ENCODE measurements at places on chromosomes 5 and 9.

DNA sequence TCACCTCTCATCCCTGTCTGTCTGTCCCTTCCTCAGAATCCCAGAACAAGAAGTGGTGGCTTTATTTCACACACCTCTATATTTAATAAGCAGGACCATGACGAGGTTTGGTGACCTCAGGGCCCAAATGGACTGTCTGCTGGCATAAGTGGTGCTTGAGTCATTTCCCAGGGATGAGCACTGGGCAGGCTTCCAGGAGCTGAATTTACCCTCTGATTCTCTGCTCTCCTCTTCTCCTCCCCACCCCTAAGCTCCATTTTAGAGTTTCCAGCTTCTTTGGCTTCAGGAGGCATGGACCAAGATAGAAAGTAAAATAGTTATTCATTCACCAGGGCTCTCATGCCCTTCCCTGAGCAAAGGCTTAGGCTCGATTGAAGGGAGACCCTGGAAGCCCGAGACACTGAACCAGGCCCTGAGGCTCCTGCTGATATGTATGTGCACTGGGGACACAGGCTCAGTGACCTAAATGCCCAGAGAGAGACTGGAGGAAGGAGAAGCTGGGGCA lies 69.1 kb downstream of the PPARGC1B start:
- no peak for DNase-seq

- no peak for DNase-seq
Observed at GRCh38 chr5:59758566-59758965, 135.0 kb downstream of the PDE4D start.

GRCh38 chr9:128575469-128575868 lies 23.1 kb downstream of the SPTAN1 start:
- no peak for DNase-seq

DNA sequence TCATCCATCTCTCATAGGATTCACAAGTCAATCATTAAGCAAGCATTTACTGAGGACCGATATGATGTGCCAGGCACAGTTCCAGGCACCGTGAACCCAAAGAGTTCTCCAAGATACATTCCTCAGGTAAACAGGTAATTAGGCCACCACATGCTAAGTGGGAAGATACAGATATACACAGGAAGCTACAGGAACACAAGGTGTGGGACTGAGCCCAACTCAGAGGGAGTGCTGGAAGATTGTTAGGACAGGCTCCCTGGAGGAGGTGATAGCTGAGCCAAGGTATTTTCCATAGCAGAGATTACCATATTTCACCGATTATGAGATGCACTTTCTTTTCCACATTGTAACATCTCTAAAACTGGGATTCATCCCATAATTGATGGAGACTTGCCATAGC lies 31.4 kb upstream of the RAI14 start:
- DNase-seq: no peak

DNA sequence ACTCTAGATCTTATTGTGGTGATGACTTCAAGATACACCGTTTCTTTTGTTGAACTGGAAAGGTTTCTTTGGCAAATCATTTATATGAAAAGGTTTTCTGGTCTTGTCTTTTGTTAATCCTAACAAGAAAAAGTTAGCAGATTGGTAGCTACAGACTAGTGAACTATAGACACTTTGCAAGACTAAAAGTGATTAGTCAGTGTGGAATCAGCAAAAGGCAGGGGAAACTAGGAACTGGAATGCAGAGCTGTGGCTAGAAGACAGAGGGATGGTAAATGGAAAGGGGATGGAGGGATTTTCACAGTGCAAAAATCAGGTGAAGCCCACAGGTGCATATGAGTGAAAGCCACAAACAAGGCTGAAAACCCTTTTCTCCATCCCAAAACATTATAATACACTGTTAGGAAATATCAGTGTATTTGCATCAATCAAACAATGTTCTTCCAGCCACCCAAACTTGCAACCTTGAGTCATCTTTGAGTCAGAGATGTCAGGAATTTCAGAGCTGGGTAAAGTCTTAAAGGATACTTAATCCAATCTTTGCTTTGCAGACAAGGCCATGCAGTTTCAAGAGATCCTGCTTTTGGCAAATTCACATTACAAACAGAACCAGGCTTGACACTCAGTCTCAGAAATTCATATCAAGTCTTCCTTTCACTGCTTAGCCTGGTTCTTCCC lies 52.7 kb downstream of the PLK2 start:
- no peak for DNase-seq

- DNase-seq: peak; percentile 27
Observed at GRCh38 chr5:172958331-172959046, 735 bp upstream of the RPL26L1 start.

DNA sequence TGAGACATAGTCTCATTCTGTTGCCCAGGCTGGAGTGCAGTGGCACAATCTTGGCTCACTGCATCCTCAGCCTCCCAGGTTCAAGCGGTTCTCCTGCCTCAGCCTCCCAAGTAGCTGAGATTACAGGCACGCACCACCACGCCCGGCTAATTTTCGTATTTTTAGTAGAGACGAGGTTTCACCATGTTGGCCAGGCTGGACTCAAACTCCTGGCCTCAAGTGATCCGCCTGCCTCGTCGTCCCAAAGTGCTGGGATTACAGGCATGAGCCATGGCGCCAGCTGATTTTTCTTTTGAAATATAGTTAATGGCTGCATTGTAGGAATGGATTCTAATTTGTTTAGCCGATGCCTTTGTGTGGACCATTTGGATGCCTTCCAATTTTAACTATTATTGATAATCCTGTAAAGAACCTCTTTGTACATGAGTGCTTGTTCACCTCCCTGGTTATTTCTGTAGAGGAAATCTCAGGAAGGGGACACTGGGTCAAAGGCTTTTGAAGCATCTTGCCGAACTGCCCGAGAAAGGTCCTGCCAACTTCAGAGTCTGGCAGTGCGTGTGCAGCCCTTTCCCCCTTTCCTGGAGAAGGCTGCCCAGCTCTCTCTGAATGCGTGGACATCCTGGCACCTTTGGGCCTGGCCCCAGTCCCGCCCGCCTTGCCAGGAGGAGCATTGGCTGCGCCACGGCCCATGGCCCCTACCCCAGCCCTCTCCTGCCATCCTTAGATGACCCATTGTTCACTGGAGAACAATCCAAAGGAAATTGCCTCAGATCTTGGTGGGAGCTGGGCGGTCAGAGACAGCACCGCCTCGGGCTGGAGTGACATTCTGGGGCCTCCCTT lies 8.9 kb upstream of the NUP214 start:
- no peak for DNase-seq

- DNase-seq: no peak
Observed at GRCh38 chr9:134049236-134049635, 18.6 kb downstream of the BRD3 start.

- DNase-seq: no peak
Observed at GRCh38 chr9:124799274-124800006, 22.5 kb downstream of the OLFML2A start.

DNA sequence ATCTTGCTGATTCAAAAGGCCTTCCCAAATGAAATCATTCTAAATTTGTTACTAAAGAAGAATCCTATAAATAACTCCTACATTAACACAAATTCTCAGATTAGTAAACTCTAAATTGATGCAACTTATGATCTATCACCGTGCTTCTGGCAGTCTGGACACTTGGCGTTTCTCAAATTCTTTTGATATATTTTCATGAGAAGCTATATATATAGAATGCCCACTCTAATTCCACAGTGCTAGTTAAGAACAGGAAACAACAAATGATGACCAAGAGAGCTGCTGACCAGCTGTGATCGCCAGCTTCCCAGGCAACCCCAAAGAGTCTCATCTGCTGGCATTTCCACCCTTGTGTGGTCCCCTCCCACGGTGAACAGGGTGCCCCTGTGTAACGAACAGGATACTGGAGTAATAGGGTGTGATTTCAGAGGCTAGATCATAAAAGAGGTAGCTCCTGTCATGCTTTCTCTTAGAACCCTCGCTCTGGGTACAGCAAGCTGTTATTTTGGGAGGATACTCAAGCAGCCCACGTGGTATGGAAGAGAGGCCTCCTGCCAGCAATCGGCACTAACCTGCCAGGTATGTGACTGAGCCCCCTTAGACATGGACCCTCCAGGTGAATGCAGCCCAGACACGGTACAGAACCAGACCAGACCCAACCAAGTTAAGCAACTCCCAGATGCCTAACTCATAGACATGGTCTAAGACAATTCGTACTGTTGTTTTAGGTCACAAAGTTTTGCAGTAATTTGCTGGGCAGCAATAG lies 64.7 kb downstream of the CDC14B start:
- no peak for DNase-seq

- no peak for DNase-seq
Observed at GRCh38 chr5:177537389-177538361, 16.7 kb downstream of the FAM193B start.

DNA sequence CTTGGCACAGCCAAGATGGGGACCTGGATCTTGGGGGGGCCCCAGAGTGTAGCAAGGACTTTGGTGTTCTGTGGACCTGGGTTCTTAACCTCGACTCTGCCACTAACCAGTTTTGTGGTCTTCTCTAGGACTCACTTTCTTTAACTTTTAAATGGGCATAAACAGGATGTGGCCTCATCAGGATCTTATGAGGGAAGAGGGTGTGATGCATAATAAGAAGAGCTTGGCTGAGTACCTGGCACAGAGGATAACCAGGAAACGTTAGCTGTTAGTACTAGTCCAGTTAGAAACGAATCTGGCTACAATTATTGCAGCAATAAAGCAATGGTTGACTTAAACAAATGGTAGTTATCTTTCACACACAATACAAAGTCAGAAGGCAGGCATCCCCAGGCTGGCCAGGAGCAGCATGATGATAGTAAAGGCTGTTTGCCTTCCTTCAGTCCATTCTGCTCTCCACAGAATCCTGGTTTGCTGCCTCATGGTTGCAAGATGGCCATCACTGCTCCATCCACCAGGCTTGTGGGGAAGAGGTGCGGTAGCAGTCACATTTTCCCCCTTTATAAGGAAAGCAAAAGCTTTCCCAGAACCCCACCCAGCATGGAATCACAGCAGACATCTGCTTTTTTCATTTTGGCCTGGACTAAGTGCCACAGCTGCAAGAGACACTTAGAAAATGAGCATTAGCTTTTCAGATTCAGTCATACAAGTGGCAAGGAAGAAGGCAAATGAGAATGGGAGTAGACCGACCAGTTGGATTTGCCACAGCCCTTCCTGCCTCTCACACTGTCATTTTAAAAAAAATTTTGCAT lies 225.0 kb downstream of the AOPEP start:
- no peak for DNase-seq

- DNase-seq: no peak
Observed at GRCh38 chr9:78866207-78867132, 569.5 kb downstream of the PSAT1 start.

DNA sequence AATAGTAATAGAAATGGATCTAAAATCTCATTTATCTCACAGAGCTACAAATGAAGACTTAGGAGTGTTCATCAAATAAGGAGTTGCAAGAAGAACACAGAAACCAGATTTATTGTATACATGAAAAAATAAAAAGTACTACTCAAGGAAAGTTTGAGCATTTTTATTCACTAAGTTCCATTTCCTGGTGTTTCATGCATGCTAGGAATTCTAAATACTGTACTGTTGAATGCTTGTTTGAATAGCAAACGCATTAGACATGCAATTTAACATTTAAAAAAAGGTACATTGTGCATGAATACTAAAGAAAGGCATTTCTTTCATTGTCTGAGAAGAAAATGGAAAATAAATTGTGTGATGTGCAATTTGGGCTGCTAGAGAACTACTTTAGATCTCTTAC lies 52.1 kb downstream of the C6 start:
- no peak for DNase-seq

GRCh38 chr5:140795259-140795641 lies 598 bp downstream of the PCDHA2 start:
- DNase-seq: no peak
